ENCODE measurements at places on chromosomes 2 and 18. TPM values are rescaled to one million over a fixed set of nuclear protein-coding genes. Genes with fewer than 3 reads are reported as not detected.

DNA sequence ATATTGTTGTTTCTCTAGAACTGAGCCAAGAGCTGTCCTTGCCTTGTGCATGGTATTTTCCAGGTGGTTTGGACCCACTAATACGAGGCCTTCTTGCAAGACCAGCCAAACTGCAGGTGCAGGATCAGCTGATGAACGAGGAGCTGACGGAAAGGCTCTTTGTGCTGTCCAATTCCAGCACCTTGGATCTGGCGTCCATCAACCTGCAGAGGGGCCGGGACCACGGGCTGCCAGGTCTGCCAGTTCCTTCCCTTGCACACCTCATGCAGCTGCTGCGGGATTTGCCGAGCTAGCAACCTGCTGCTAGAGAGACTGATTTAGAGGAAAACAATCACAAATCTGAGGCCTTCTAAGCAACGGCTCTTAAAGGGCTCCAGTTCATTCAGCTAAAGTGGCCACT lies 74.5 kb downstream of the TPO start:
- DNase-seq = no peak

GRCh38 chr18:27413495-27414401 lies 228.6 kb upstream of the CHST9 start:
- peak; percentile 33 for DNase-seq

GRCh38 chr2:24986372-24986771 lies 14.6 kb upstream of the DNAJC27 start:
- DNase-seq = no peak

DNA sequence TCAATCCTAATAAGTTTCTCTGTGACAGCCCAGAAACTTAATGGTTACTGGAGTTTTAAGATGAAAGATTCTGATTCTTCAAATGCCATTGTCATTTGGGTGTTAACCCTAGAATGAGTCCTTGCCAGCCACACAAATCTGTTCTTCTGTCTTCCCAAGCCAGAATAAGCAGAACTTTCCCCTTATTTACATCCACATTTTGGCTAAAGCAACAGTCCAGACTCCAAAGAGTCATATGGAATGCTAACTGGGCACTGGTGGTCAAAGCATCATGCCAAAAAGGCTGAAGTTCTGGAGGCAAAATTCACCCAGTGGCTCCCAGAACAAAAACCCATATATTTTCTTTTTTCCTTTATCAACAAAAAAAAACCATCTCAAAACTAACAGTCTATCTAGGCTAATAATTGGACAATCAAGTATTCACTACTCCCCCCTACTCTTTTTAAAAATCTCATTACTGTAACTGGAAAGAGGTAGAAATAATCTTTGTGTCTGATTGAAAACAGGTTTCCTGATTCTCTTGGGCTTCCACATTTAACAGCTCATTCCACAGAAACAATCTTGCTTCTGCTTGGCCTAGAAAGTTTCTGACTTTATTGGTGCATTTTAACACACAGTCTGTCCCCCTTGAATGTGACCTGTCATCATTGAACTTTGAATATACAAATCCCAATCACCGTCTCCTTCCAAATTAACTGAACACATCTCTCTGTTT lies 89.6 kb upstream of the SETBP1 start:
- DNase-seq = no peak

DNA sequence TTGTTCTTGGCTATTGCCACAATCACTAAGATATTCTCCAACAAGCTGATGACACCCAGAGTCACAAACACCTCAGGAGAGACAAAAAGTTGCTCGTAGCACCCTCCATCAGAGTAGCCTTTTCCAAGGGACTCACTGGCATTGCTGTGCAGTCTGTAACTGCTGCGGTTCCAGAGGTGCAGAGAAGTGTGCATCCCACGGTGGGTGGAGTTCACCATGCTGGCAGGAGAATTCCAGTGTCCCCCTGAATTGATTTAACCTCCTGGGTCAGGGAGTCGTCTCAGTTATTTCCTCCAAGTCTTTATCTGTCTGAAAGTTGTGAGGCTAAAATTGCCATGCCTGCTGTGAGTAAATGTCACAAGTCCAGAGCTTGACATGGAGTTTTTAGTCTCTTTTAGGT lies 443 bp downstream of the MC4R start:
- DNase-seq = no peak

DNA sequence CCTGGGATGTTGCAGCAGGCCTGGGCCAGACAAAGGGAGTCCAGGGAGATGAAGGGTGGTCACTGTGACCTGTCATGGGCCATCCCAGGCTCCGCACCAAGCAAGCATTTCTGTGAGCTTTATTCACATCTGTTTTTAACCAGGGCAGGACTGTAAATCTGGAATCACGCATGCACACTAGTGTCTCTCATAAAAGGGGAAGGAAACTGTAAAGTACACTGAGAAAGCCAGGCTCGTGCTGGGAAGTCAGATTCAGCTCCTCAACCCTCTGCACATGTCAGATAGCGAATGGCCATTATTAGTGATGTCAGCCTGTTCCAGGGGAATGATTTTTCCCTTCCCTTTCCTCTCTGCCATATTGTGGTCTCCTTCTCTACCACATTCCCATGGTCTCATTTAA lies 818.6 kb upstream of the RAB6C start:
- DNase-seq = no peak

The HTR2B gene
- total RNA-seq = 1.7 TPM

The ZNF396 gene
- 2.2 TPM for total RNA-seq

The DAPL1 gene
- not detected for total RNA-seq

- DNase-seq = peak; percentile 85
Measured at GRCh38 chr2:102141970-102142828, at the start of gene IL1R1. IL1R1 (plus strand) TSS chr2:102142746; CDS start chr2:102157725, 14,979 bp downstream.

DNA sequence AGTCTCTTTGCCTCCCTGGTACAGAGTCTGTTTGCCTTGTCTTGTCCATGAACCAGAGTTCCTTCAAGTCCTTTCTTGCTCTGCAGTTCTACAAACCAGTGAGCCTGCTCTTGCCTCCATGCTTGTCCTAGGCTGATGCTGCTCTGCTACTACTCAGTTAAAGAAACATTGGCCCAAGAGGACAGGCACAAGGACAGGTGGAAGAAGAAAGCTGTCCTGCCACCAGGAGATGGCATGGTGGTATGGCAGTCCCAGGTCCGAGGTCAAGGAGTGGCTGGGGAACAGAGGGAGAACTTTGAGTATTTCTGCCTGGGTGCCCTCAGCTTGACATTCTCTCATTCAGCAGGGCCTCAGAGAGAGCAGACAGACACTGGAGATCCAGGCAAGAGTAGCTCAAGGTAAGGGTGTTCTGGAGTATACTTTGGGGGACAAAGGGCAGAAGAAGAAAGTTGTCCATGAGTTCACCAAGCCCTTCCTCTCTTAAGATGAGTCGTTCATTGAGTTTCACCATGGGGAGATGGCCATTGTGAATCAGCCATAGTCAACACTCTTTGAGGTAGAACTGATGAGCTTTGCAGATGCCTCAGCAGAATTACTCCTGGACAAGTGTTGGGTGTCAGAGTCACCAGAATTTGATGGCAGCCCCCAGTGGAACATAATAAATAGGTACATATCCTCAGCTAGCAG lies 20.4 kb downstream of the TTC32 start:
- no peak for DNase-seq

GRCh38 chr2:72136933-72137497 lies 10.6 kb downstream of the CYP26B1 start:
- no peak for DNase-seq

The TUBB8B gene
- total RNA-seq = not detected

GRCh38 chr18:61606759-61607158 lies 273.5 kb downstream of the CDH20 start:
- peak; percentile 95 for DNase-seq

GRCh38 chr18:77086656-77087392 lies 45.8 kb downstream of the MBP start:
- no peak for DNase-seq

- DNase-seq = no peak
Measured at GRCh38 chr2:67839668-67840067, 223.1 kb downstream of the C1D start.

The GALNT5 gene
- 10.6 TPM for total RNA-seq

- no peak for DNase-seq
Measured at GRCh38 chr2:176270100-176270750, 983 bp downstream of the MTX2 start.

DNA sequence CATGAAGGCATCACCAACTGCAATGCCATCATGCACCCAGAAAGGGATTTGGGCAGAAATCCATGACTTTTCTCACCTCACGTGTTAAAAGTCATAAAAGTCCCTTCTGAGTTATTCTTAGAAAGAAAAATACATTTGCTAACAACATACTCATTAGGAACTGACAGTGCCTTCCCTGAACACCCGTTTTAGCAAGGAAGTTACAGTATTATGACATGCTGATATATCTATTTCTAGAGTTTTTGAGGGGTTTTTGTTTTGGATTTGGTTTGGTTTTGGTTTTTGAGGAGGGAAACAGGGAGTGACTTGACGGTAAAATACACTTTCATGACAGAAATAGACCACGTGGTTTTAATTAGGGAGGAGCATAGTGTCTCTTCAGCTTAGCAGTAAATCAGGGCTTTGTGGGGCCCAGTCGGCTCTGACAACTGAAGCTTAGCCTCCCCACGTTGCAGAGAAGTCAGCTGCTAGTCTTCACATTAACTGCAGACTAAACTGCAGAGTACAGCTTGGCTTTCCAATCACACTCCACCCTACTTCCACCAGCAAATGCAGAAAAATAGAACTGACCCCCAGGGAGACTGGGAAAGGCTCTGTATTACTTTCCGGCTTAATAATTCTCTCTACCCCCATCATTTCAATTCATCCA lies 141.4 kb downstream of the FAM124B start:
- DNase-seq = peak; percentile 27

GRCh38 chr2:61443342-61444041 lies 27.4 kb downstream of the USP34 start:
- DNase-seq = no peak

DNA sequence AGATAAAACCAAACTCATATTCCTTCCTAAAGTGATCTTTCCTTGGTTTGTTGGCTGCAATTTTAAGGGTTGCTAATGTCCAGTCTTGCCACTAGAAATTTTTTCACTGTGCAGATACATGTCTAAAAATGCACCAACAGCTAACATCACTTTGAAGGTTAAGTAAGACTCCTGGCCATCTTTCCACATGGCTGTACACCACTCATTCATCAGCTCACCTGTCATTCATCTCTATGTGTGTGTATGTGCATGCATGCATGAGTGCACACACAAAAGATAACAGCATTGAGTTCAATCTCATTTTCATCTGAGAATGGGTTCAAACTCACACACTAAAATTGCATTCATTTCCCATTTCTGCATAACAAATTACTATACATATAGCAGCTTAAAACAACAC lies 203.8 kb downstream of the PDE11A start:
- DNase-seq = no peak

- DNase-seq = peak; percentile 33
Measured at GRCh38 chr2:55157474-55157884, 74.6 kb downstream of the CLHC1 start.

- peak; percentile 95 for DNase-seq
Measured at GRCh38 chr2:152497481-152498052, 162.6 kb downstream of the FMNL2 start.

- DNase-seq = peak; percentile 81
Measured at GRCh38 chr2:168851674-168852320, 38.4 kb downstream of the SPC25 start.

DNA sequence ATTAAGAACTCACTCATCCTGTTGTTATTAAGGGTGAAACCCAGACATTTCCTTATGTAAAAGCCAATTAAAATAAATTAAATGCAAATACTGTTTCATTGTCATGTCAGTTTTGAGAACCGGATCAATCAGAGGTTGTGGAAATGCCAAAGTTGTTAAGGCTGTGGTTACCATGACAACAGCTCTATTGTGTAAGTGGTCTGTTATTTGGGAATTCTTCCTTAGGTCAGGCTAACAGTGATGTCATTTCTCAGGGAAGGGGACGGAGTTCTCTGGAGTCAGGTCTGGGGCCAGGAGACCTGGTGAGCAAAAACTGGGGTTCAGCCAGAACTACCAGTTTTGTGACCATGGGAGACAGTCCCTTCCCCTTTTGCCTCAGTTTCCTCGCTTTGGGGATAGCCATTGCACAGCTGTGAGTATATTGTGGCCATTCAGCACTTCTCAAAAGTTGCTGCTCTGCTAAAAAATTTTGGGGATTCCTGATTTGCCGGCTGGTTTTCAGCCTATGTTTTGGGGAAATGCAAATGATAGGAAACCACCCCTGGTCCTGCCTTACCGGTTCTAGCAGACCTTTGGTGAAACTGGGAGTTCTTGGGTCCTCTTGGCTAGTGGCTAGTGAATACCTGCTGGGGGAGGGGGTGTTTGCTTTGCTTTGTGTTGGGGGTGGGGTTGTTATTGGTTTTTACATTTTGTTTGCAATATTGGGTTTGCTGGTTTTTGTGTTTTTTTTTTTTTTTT lies 21.6 kb downstream of the HPCAL1 start:
- DNase-seq = peak; percentile 31

- DNase-seq = no peak
Measured at GRCh38 chr18:37812961-37813360, 247.4 kb upstream of the CELF4 start.

The RUFY4 gene
- not detected for total RNA-seq

DNA sequence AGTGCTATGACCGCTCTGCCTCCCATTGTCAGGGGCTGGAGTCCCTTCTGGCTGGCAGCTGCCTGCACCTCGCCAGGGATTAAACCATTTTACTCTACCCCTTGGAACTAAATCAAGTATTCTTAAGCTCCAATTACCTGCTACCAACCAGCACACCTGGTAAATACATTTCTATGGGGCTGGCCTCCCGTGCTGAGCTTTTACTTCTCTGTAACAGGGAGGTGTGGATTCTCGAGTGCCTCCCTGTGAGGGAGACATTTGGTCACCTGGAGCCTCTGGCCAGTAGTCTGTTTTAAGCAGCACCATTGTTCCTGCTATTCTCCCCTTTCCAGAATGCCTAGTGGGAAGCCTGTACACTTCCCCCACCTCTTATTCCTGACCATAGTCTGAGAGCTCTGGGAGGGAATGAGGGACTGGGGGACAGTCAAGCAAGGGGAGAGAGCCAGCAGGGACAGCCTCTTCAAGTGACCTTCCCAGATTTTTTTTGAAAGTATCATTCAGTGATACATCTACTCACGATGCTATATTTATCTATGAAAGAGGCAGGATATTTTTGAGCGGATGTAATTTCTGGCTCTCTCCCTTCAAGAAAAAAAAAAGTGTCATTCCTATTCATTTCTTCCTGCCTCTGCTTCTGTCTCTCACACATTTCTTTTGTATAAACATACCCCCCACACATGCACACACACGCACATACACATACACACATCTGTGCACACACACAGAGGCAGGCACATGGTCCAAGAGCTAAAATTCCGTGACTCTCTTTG lies 112.8 kb downstream of the CAPN13 start:
- no peak for DNase-seq

The STARD6 gene
- total RNA-seq = 0.88 TPM

DNA sequence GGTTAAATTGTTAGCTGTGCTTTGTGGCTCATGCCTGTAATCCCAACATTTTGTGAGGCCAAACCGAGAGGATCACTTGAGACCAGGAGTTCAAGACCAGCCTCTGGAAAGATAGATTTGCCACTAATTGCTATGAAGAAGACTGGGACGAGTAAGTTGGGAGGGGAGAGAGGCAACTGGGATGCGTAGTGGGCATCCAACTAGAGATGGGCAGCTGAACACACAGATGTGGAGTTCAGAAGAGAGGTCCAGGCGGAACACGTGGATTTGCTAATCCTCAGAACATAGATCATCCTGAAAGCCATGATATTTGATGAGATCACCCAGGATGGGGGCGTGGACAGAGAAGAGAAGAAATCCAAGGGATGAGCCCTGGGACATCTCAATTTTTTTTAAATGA lies 48.7 kb downstream of the CYP26B1 start:
- no peak for DNase-seq
